ENCODE measurements at places on chromosomes 1 and 21. TPM values are rescaled to one million over a fixed set of nuclear protein-coding genes. Genes with fewer than 3 reads are reported as not detected.

- no peak overlapping the region for H3K4me3 ChIP-seq
- peaks cover 18% of the 10 kb centered on the region for H3K4me1 ChIP-seq
- no peaks in the 10 kb centered on the region for H3K36me3 ChIP-seq
- no peaks in the 10 kb centered on the region for H3K27me3 ChIP-seq
- peak; percentile 90 for DNase-seq
Measured at GRCh38 chr1:232108598-232108997, 482.0 kb downstream of the DISC1 start.

TNFRSF9 gene
- 0.04 TPM for total RNA-seq

NPPA gene
- total RNA-seq = not detected

DNA sequence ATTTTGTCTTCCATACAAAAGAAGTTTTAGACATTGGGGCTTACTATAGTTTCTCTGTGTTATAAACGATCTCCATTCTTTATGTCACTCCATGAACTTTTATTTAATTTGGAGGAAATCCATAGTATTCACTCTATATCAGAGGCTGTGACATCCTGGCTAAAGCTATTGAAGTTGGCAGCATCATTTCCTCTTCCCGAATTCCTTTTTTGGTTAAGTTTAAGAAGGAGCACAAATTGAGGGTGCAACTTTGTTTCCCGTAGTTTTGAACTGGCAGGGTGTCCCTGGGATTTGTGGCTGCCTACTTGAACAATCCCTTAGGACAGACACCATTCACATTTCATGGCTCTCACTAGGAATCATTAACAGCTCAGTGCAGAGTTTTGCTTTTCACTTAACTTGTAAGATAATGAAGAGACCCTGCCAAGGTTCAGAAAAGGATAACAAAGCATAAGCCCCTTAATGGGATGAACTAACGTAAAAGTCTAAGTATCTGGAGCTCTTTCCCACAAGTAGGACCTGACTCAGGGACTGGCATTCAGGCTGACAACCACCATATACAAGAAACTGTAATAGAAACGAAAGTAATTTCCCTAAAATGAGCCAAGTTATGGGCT lies 13.9 kb downstream of the S1PR1 start:
- no peak overlapping the region for H3K27ac ChIP-seq
- no peak overlapping the region for H3K4me3 ChIP-seq
- no peaks in the 10 kb centered on the region for H3K36me3 ChIP-seq
- DNase-seq = no peak

DNA sequence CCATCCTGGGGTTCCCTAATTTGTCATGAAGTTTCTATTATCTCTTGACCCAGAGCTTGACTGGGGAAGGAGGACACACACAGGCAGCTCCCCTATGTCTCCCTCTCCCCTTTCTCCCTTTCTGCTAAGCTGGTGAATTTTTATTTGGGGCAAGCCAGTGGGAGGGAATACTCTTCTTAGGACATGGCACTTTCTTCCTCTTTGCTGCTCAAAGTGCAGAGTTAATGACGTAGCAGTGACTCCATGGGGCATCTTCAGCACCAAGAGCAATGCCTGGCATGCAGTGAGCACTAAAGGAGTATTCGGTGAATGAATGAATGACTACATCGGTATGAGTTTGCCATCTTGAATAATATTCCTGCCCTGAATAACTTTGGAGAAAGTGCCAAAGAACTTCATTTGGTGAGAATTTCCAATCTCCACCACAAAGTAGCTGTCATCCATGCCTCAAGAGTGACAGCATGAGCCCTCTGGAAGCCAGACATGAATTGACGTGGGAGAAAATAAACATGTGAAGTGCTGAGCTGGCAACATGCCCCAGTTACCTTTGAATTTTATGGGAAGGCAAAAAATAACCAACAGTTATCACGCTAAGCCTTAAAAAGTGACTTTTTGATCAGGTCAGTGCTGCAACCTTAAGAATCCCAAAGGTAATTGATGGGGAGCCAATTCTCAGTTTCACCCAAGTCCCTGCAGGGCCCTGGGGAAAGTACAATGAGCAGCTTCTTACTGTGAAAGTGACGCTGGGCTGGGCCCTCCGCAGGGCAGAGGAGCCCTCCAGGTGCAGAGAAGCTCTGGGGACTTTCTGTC lies 22.1 kb upstream of the ATF3 start:
- H3K4me3 ChIP-seq = no peak overlapping the region
- no peak overlapping the region for H3K27ac ChIP-seq
- H3K27me3 ChIP-seq = no peaks in the 10 kb centered on the region
- no peaks in the 10 kb centered on the region for H3K36me3 ChIP-seq
- no peaks in the 10 kb centered on the region for H3K4me1 ChIP-seq

- H3K4me3 ChIP-seq = no peak overlapping the region
- no peak for DNase-seq
- H3K27me3 ChIP-seq = peaks cover 34% of the 10 kb centered on the region
- no peaks in the 10 kb centered on the region for H3K36me3 ChIP-seq
- H3K4me1 ChIP-seq = no peaks in the 10 kb centered on the region
Measured at GRCh38 chr1:75425001-75425650, 185.8 kb downstream of the SLC44A5 start.

ACAP3 gene
- 116 TPM for total RNA-seq

GRCh38 chr1:31865728-31866449 lies 50.1 kb upstream of the SPOCD1 start:
- H3K36me3 ChIP-seq = no peaks in the 10 kb centered on the region
- H3K4me3 ChIP-seq = no peak overlapping the region
- H3K27ac ChIP-seq = no peak overlapping the region
- no peaks in the 10 kb centered on the region for H3K4me1 ChIP-seq

KPNA6 gene
- total RNA-seq = 45.8 TPM

TMEM200B gene
- 9.3 TPM for total RNA-seq

DNA sequence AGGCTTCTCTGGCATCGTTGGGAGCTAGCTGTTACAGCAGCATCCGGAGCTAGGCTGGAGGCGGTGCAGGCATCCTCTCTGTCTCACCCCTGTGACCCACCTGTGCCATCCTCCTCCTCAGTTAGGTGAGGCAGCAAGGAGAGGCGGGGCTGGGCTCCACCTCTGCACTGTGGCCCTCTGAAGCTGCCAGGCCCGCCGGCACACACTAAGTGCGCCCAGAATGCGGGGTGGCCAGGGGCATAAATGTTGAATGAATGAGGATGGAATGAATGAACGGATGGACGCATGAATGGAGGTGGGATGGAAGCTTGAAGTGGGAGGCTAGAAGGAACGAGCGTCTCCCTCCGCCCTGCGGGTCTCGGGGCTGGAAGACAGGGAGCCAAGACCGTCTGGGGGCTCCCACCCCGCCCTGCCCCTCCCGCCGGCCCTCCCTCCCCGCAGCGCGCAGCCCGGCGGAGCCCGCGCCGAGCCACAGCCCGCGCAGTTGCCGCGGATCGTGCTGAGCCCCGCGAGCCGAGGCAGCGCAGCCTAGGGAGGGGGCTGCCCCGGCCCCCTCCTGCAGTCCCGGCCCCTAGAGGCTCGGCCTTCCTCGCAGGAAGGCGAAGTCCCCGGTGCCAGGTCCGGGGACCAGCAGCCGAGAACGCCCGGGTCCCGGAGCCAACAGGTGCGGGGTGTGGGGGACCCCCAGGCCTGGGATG lies at the start of gene HCRTR1:
Gene HCRTR1 (plus strand): TSS at position 472 of the 698 bp plus-strand sequence. CDS start 1,504 bp downstream, outside the sequence.
- H3K27ac ChIP-seq = no peak within 1 kb of the TSS
- DNase-seq = no peak
- H3K4me1 ChIP-seq = no peaks in the 10 kb centered on the region
- no peaks in the 10 kb centered on the region for H3K36me3 ChIP-seq
- no peaks in the 10 kb centered on the region for H3K27me3 ChIP-seq

DNA sequence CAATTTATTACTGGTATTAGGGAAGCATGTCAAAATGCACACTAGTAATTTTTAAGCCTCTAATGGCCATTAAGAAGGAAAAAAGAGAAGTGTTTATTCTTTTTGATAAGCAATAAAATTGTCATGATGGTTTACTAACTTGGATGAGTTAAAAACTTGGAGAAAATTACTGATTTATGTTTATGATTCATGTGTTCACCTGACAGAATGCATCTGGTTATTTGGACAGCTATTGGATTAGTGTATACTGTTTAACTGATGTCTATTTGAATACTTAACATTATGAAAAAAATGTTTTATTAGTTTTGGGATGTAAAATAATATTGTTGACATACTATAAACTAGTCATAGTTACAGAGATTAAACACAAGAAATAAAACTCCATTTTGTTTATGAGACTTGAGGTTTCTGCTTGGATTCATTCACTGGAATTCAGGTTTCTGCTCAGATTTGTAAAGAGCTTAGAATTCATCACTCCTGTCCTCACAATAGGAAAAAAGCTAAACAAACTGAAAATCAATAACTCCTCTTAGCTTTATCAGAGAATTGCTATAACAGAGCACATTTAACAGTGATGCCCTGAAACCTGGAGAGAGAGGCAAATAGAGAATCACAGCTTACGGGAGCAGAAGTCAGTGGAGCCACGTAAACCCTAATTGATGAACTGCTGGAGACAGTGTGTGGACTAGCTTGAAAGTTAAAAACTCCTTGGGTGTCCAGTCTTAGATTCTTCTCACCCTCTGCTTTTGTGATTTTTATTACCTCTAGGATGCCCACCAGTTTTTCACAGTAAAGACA lies 56.7 kb downstream of the RALGPS2 start:
- peaks cover 5% of the 10 kb centered on the region for H3K4me1 ChIP-seq
- no peak for DNase-seq
- H3K27me3 ChIP-seq = no peaks in the 10 kb centered on the region
- no peak overlapping the region for H3K27ac ChIP-seq

DNA sequence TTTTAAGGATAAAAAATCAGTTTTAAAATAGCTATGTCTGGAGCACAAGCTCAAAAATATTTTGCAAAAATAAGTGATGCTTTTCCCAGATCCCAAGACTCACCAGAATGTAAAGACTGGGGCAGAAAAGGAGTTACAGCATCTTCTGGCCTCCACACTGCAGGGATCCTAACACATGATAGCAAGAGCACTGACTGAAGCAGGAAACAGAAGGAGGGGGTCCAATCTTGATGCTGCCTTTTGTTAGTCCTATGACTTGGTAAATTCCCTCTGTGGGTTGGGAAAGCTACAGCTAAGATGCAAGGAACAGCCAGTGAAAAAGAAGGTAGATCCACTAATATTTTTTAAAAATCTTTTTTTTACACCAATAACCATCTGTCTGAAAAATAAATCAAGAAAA lies 54.2 kb upstream of the TNR start:
- no peak for DNase-seq
- no peak overlapping the region for H3K4me3 ChIP-seq
- no peaks in the 10 kb centered on the region for H3K36me3 ChIP-seq
- H3K27me3 ChIP-seq = 0 out of 2 replicates have a peak, but pooled peaks cover 5% of the 10 kb centered on the region

DNA sequence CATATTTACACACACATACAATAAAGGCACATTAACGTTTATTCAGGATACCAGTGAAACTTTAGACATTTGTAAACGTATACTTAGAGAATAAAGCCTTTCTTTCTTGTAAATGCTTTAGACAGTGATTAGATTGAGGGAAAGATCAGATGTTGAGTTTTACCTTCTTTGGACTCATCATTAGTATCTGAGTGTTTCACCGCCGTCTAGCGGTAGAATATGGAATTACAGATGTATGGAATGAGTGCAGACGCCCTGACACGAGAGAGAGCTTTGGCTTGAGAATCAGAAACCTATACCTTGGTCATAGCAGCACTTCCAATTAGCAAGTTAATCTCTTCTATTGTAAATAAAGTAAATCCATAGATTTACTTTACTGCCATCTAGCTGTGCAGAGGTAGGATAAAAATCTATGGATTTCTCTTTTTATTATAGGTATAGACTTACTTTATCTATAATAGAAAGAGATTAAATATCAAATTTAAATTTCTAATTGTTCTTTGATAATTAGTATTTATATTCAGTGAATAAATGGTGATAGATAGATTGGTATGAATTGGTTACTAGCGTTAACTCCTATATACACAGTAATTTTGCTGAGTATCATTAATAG lies 12.6 kb downstream of the FLG2 start:
- peak; percentile 91 for DNase-seq
- no peaks in the 10 kb centered on the region for H3K4me1 ChIP-seq
- peaks cover 5% of the 10 kb centered on the region for H3K27me3 ChIP-seq

C1orf167 gene
- total RNA-seq = not detected

FCRL3 gene
- total RNA-seq = not detected

ADCY10 gene
- not detected for total RNA-seq

SPRR2E gene
- not detected for total RNA-seq

GRCh38 chr1:225733254-225733653 lies 44.4 kb upstream of the SRP9 start:
- peaks cover 30% of the 10 kb centered on the region for H3K4me1 ChIP-seq
- H3K27me3 ChIP-seq = no peaks in the 10 kb centered on the region
- H3K36me3 ChIP-seq = no peaks in the 10 kb centered on the region
- H3K27ac ChIP-seq = no peak overlapping the region

- no peaks in the 10 kb centered on the region for H3K36me3 ChIP-seq
- no peak for DNase-seq
- H3K27me3 ChIP-seq = no peaks in the 10 kb centered on the region
- H3K4me3 ChIP-seq = no peak overlapping the region
Measured at GRCh38 chr1:216881695-216882094, 158.5 kb upstream of the ESRRG start.

DNA sequence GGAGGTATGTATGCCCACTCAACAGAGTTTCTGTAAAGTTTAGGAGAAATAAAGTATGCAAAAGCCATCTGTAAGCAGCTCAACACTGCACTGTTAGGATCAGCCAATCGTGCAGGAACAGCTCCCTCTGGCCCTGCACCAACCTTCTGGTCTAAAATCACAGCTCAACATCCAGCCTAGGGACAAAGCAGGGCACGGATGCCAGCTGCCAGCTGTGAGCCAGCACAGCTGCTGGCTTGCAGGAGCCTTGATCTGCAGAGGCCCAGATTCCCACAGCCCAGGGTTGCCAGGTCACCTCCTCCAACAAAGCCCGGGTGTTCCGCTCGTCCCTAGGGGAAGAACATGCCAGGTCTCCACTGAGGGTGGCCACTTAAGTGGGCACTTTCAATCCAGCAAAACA lies 8.6 kb downstream of the ACOT7 start:
- H3K36me3 ChIP-seq = 0 out of 2 replicates have a peak, but pooled peaks cover 6% of the 10 kb centered on the region
- H3K27me3 ChIP-seq = no peaks in the 10 kb centered on the region
- peaks cover 31% of the 10 kb centered on the region for H3K4me1 ChIP-seq
- H3K4me3 ChIP-seq = peak overlapping the region; percentile 36

- H3K27ac ChIP-seq = no peak overlapping the region
- H3K4me3 ChIP-seq = no peak overlapping the region
- H3K27me3 ChIP-seq = no peaks in the 10 kb centered on the region
- H3K36me3 ChIP-seq = no peaks in the 10 kb centered on the region
Measured at GRCh38 chr1:198153103-198153502, 3.7 kb upstream of the NEK7 start.

DNA sequence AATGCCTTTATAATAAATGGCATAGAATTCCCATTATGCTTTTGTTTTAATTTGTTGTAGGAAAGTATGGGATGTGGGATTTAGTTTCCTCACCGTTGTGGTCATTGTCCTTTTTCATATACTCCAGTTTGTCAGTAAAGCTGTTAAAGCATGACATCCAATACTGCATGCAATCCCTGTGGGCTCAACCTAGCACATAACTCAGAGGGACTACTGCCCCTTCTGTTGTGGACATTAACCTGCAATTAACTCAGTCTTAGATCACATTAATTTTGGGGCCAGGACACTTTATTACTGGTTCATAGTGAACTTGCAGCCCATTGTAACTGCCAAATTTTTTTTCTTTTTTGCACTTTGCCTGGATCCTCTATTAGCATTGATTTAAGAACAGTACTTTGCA lies 112.5 kb downstream of the DNM3 start:
- no peaks in the 10 kb centered on the region for H3K36me3 ChIP-seq
- no peaks in the 10 kb centered on the region for H3K4me1 ChIP-seq
- no peak overlapping the region for H3K27ac ChIP-seq
- H3K27me3 ChIP-seq = peaks cover 64% of the 10 kb centered on the region

GRCh38 chr1:79749607-79750006 lies 743.1 kb upstream of the ADGRL4 start:
- no peaks in the 10 kb centered on the region for H3K27me3 ChIP-seq
- H3K36me3 ChIP-seq = no peaks in the 10 kb centered on the region
- no peak overlapping the region for H3K27ac ChIP-seq
- DNase-seq = peak; percentile 45

All from PC-3 (cell line).